Left ventricle myocardium inferior (tissue), 1 donor: ENCODE measurements at places on chromosomes 12 and 14. TPM values are rescaled to one million over a fixed set of nuclear protein-coding genes. Genes with fewer than 3 reads are reported as not detected.

DNA sequence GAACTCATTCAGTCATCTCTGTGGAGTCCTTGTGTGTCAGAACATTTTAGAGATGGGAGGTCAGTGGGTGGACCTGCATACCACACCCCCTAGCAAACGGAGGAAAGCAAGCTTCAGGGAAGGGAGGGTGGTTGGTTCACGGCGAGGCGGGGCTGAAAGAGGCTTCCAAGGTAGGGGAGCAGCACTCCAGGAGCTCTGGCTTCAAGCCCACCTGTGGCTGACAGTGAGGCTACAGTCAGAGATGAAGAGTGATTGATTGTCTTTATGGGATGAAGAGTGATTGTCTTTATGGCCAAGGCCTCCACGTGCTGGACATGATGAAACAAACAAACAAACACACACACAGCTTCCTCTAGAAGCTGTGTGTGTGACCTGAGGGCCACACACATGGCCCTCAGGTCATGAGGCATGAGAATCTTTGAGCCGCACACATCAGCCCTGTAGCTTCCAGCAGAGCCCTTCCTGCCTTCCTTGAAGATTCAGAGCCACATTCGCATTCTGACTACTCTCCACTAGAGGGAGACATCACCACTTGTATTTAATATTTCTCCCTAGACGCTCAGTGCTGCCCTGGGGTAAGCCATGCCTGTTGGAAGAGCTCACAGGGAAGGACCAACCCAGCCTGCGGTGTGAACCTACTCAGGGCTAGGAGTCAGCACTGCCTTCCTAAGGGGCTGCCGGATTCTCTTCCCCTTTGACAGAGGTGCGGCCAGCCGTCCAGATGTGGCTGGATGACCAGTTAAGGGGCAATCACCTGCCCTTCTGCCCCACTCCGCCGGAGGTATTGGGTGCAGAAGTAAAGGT lies 54.4 kb upstream of the KCNA1 start:
- no peak overlapping the region for H3K27ac ChIP-seq
- no peaks in the 10 kb centered on the region for H3K36me3 ChIP-seq
- peaks cover 9% of the 10 kb centered on the region for H3K27me3 ChIP-seq
- no peak for DNase-seq
- H3K4me3 ChIP-seq = no peak overlapping the region
- peaks cover 30% of the 10 kb centered on the region for H3K4me1 ChIP-seq

DNA sequence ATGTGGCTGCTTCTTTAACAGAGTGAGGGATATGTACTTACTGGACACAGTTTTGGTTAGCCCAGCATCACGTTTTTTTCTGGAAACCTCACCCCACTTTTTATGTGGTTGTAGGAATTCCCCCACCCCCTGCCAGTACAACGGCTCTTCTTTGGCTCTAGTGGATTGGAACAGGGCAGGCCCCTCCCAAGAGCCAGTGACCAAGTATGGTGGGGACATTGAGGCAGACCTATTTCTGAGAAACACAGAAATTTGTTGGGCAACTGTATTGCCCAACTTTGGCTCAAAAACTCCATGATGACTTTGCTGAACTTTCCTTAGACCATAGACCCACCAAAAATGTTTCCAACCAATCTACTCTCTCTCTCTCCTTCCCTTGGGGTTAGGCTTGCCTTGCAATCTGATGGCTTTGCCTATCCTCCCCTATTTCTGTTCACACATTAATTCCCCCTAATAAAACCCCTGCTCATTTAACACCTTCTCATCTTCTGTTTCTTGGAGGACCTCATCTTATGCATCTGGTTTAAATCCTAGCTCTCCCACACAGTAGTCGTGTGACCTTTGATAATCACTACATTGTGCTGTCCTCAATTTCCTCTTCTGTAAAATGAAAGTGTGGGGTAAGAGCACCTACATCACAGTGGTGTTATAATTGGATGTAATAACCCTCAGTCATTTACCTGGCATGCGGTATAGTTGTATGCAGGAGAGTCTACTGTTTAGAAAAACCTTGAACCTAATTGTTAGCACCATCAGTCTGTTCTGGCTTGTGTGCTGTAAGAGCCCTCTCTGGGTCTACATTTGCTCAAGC lies 71.7 kb downstream of the IGF1 start:
- no peaks in the 10 kb centered on the region for H3K27me3 ChIP-seq
- H3K27ac ChIP-seq = no peak overlapping the region
- no peak overlapping the region for H3K4me3 ChIP-seq
- peaks cover 11% of the 10 kb centered on the region for H3K4me1 ChIP-seq
- no peak for DNase-seq
- H3K36me3 ChIP-seq = no peaks in the 10 kb centered on the region

Gene SRSF5
- total RNA-seq = 167 TPM

Gene NANOG
- not detected for total RNA-seq

Gene SERPINA4
- not detected for total RNA-seq

Gene KCNH5
- total RNA-seq = not detected
